ENCODE measurements at places on chromosomes 1 and 21.

- no peak for DNase-seq
Measured at GRCh38 chr21:17414766-17415165, 98.1 kb upstream of the CXADR start.

DNA sequence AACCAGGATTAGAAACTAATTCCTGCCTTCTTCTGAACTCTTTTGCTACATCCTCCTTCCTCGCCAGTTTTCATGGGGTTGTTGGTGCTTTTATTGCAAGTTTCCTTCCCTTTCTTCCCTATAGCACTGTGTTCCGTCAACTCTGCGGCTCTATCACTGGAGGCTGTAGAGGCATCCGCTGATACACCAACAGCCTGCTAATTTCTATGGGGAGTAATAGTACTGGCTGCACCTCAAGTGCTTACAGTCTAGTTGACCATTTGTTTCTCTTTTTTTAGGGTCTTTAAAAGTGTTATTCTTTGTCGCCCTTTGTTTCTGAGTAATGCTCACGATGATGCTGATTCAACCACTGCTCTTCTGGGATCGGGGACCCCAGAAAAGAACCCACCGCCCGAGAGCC is 746 bp downstream of the MIS18A start:
- DNase-seq = no peak

DNA sequence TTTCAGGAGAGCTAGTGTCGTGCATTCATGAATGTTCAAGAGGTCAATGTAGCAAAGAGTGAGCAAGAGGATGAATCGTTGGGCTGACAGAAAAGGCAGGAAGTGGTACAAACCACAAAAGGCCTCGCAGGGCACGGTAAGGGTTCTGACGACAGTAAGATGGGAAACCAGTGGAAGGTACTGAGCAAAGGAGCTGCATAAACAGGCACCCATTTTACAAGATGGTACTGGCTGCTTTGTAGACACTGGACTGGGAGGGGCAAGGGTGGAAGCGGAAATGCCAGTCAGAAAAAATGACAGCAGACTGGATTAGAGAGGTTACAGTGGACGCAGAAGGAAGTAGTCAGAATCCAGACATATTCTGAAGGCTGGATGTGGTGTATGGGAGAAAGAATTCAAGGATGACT is 123.5 kb downstream of the PTPN14 start:
- no peak for DNase-seq

- DNase-seq = no peak
Measured at GRCh38 chr1:71364236-71364635, 283.4 kb upstream of the ZRANB2 start.

- DNase-seq = no peak
Measured at GRCh38 chr1:80673935-80674597, 1126.7 kb upstream of the ADGRL2 start.

DNA sequence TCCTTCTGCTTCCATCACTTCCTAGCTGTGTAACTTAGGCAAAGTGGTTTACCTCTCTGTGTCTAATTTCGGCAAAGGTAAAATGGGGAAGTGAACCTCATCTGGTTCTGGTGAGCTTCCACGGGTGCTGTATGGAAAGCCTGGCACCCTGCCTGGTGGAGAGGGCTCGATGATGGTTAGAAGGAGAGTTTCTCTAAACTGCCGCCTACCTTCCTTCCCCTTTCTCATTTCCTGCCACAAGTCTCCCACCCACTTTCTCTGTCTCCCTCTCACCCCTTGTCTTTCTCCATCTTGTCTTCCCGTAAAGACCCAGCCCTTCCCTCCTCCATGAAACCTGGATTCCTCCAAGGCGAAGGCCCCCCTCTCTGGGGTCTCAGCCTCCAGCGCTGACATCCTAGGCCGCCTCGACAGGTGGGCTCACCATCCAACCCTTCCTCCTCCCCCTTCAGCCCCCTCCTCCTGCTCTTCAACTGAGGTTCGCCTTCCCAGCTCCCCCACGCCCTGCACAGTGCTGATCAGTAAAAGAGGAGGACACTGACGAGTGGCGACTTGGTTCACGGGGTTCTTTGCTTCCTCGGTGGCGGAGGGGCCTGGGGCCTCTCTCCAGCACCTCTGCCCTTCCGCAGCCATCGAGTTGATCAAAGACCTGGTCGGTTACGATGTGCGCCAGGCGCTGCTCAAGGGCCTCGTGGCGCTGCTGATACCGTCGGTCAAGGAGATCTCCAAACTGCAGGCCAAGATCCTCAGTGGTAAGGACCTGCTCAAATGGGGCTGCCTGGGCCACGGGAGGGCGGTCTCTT is 7.3 kb downstream of the RNU5D-1 start:
- DNase-seq = no peak

- DNase-seq = no peak
Measured at GRCh38 chr21:15208786-15209185, 144.0 kb upstream of the NRIP1 start.

DNA sequence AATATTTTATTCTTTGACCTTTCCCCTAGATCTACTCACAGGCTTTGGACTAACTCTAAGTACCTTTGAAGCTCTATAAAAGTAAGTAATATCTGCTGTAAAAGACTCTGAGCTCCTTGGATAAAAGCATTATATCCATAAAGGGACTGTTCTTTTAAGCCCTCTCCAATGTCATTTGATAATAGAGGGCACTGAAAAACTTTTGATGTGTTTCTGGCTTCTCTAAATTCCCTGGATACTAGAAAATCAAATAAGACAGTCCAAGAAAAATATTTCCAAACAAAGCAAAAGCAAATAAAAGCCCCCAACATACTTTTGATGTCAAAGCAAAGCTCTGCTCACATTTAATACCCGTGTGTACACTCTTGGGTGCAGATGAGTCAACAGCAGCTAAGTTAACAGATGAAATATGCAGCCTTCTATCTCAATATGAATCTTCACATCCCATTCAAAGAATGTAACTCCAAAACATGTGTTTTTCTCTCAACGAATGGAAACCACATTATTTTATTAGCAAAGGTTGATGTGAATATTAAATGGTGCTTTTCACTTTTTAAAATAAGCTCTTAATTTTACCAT is 230.3 kb downstream of the CENPF start:
- DNase-seq = no peak

DNA sequence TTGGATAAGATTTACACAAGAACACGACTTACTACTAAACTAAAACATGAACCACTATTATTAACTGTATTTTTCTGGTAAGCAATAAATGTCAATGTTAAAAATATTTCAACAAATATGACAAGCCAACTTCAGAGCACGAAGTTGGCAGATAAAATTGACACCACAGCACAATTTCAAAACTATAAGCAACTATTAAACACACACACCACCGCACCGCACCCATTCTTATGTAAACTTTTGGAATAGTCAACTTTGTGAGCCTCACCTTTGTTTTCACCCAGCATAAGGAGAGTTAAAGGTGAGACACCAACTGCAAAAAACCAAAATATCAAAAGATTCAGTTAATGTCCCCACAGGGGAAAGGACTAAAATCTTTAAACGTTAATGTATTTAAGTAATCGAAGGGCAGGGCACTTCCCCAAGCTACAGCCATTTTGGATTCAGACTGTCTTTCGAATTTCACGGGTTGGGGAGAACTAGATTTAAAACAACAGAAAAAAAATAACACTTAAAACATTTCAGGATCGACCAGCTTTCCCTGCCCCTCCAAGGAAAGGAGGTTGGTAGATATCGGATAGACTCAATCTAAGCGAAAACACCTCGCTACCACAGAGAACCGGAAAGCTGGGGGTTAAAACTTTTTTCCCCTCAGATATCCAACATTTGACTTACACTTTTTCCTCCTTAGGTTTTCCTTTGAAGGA is 872 bp downstream of the GPBP1L1 start:
- DNase-seq = peak; percentile 25
